ENCODE measurements at places on chromosomes 7 and 10.
A peak's percentile ranks its signal among the peaks of the same experiment; 100 is the strongest.

- peak; percentile 76 for DNase-seq
Measured at GRCh38 chr10:101940916-101941315, 97.3 kb upstream of the KCNIP2 start.

DNA sequence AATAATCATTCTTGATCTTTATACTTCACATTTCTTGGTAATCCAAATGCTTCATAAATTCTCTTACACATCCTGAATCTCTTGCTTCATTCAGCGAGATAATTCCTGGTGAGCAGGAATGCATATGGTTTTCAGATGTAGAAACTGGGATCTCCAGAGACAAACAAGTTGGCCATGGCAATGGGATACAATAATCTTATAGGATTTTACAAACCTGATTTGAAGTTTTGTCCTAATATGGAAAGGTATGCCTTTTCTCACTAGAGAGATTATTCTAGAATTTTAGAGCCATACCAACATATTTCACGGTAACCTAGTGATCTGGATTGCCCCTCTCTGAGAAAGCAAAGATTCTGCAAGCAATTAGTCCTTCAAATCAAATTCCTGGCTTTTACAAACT lies 13.1 kb upstream of the TRDMT1 start:
- DNase-seq = no peak

GRCh38 chr10:106793617-106794016 lies 370.9 kb downstream of the SORCS1 start:
- DNase-seq = no peak

GRCh38 chr7:103803631-103804030 lies 185.8 kb downstream of the RELN start:
- no peak for DNase-seq

Measured in bronchial epithelial cell (primary cell).